Endothelial cell (in vitro differentiated cells): ENCODE measurements at places on chromosomes 12 and 14.

GRCh38 chr12:38691164-38691563 is 214.2 kb downstream of the CPNE8 start:
- no peak for DNase-seq

- DNase-seq: no peak
Measured at GRCh38 chr14:29857551-29857950, 70.1 kb downstream of the PRKD1 start.

DNA sequence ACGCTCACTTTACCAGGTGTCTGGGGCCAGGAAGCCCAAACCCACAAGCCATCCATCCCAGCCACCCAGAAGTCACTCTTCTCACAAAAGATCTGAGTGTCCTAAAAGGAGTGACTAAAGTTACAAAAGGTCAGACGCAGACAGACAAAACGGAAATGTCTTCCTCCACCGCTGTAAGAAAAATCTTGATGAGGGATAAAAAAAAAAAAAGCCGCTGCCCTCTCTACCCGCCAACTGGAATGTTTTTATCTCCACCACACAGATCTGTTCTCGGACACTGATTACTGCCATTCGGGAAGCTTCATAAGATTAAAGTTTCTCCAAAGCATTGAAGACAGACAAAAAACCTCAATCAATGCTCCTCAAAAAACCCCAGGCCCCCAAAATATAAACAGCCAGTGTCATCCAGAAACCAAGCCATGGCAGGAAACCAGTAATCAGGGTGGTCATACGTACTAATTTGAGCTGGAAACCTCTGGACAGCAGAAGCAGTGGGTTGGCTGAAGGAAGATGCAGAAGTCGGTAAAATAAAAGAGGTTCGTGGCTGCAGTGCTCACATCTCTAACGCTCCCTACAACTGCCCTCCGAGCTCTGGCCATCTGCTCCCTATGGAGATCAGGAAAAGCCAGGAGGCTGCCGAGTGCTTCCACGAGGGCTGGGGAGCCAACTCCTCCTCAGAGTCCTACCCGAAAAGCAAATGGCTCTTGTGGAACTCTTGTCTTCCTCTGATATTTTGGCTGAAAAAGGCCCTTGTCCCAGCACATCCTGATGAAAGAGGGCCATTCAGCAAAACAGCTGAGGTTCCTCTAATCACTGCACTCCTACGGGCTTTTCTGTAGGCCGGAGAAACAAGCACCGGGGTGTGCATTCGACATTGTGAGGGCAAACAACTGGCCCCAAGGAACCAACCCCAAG is 30.3 kb downstream of the SSH1 start:
- no peak for DNase-seq

DNA sequence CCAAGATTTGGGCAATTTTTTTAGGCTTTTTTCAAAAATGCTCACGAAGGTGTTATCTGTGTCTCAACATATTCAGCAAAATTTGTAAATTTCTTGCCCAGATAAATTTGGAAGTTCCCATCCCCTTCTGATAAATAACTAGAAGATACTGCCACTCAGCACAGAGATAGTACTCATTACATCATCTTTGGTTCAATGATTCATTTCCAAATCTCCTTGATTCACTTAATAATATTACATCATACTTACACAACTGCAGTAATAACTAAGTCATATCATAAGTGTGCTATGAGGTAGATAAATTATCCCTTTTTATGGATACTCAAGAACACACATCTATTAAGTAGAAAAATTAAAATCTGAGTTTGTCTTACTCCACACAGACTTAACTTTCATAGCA is 89.4 kb downstream of the RPAP3 start:
- DNase-seq: no peak
